HEK293T (cell line): ENCODE measurements at places on chromosomes 7 and 10.

GRCh38 chr10:27349987-27350386 is 109.4 kb upstream of the ACBD5 start:
- DNase-seq: no peak

DNA sequence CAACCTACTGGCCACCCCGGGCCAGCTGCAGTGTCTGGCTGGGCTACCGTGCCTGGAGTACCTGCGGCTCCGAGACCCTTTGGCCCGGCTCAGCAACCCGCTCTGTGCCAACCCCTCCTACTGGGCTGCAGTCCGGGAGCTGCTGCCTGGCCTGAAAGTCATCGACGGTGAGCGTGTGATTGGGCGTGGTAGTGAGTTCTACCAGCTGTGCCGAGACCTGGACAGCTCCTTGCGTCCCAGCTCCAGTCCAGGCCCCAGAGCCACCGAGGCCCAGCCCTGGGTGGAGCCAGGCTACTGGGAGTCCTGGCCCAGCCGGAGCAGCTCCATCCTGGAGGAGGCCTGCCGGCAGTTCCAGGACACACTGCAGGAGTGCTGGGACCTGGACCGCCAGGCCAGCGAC is 4.2 kb downstream of the RARRES2 start:
- no peak for DNase-seq

GRCh38 chr7:28830846-28831245 is 127.3 kb downstream of the TRIL start:
- no peak for DNase-seq

DNA sequence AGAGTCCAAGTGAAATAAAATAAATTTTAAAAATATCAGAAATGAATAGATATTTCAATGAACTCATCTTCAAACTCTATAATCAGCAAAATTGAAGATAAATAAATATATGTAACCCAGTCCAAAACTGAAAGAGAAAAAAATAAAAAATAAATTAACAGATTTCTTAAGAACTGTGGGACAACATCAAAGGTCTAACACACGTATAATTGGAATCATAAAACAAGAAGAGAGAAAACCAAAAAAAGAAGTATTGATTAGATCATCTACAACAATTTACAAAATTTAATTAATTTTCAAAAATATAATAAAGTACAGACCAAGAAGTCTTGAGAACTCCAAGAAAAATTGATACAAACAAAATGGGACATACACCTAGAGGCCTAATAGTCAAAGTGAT is 625.8 kb upstream of the SORCS1 start:
- no peak for DNase-seq

DNA sequence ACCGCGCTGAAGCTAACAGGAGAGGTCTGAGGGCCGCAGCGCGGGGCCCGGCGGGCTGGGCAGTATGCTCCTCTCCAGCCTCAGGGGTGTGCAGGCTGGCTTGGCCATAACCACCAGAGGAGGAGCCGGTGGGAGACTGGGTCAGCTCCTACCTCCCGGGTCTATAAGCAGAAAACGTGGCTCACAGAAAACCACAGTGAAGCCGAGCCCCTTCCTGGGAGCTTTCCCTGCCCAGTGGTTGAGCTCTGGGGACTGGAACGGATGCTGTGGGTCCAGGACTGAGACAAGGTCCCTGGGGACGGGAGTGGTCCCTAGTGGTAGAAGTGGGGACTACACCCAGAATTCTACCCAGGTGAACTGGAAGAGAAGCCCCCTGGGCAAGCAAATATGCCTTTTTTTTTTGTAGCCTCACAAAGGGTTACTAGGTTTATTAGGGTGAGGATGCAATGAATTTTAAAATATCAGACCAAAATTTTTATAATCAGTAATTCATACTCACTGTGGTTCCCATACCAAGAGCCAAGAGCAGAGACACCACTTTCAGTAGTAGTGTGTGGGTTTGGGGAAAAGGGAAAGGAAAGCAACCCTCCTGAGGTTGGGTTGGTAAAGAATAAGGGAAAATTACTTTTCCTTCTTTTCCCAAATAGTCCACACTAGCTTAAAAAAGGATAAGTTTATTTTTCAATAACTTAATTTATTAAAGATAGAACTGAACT is 67.9 kb upstream of the PRKCQ start:
- DNase-seq: peak; percentile 73

DNA sequence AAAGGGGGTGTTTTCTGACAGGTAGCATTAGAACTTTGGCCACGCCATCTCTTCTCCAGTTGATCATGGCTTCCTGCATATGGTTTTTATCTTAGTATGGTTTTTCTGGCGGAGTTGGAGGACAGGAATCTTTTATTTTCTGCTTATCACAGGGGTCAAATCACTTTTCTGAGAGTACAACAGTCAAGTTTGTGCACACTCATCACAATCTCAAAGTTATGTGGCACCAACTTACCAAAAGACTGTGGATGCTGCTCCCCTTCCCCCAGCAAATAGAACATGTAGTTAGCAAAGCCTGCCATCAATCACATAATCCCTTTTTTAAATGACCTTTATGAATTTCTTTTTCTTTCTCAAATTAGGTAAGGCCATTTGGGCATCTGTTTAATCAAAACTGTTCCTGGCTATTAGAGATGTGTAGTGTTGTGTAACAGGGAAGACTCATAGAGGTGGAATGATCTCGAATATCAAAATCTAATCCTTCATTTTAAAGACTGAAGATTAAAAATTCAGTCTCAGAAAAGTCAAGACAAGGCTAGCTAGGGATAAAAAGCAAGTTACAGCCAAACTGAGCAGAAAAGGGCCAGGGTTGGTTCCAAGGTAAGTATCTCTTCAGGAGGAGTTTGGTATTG is 3.8 kb upstream of the CH25H start:
- no peak for DNase-seq

DNA sequence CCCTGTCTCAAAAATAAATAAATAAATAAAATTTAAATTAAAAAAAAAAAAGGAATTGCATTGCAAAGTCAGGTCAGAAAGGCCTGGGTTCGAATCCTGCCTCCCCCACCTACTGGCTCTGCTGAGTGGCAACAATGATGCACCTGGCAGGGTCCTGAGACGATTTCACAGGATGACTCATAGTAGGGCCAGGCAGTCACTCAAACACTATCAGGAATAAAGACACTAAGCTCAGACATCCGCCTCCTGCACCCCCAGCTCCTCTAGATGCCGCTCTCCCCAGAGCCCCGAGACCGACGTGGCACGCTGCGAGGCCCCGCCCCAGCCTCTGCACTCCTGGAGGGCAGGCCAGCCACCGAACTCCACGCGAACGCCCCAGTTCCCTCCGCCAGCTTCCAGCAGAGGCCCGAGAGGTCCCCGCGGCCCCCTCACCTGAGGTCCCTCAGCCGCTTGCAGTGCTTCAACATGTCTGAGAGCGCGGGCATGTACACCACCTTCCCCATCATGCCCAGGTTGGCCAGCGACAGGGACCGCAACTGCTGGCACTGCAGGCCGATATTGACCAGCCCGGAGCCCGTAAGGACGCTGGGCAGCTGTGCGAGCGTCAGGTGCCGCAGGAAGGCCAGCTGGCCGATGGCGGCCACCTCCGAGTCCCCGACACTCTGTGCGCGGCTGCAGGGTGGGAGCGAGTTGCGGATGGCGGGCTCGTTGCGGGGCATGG is 76.6 kb upstream of the TNRC18 start:
- DNase-seq: no peak

DNA sequence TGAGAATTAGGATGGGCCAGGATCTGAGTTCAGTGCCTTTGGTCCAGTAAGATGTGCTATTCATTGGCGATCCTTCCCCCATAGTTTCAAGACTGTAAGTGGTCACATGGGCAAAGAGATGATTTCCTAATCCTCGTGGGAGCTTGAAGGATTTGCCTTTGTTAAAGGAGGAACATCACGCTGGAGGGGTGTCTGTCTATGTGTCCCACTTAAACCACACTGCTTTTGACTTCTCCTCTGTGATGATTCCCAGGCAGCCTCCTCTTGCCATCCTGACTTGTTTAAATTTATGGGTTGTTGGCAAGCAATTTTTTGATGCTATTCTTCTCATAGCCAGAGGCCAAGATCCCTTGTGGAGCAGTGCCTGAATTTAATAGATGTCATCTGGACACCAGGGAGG is 154.0 kb downstream of the TCF7L2 start:
- no peak for DNase-seq

- DNase-seq: no peak
Measured at GRCh38 chr10:119391440-119392251, 150.9 kb downstream of the RGS10 start.

DNA sequence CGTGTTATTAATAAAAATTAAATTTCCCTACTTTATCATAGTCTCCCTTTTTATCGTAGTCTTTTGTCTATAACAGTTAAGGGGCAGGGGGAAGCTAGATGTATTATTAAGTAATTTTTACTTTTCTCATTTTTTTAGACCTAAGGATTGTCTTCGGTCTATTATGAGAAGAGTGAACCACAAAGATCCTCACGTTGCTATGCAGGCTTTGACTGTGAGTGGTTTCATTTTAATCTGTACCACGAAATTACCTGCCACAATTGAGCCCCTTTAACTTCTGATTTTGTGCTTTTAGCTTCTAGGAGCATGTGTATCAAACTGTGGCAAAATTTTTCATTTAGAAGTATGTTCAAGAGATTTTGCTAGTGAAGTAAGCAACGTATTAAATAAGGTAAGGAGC is 40.6 kb downstream of the STAM start:
- no peak for DNase-seq

- no peak for DNase-seq
Measured at GRCh38 chr10:49601857-49602256, 8.3 kb upstream of the SLC18A3 start.

GRCh38 chr10:55873485-55873884 is 487.6 kb downstream of the ZWINT start:
- DNase-seq: no peak

GRCh38 chr7:128215739-128216138 is 25.3 kb upstream of the LEP start:
- no peak for DNase-seq

- no peak for DNase-seq
Measured at GRCh38 chr7:155847821-155848435, 35.7 kb upstream of the SHH start.

GRCh38 chr7:131869169-131869844 is 312.9 kb upstream of the PODXL start:
- DNase-seq: no peak
